Stimulated activated CD8-positive, alpha-beta memory T cell treated with anti-CD3 and anti-CD28 coated beads, Interleukin-15, amount 100 ng/mL, for 1 hour (primary cell): ENCODE measurements at places on chromosomes 1 and 21.

DNA sequence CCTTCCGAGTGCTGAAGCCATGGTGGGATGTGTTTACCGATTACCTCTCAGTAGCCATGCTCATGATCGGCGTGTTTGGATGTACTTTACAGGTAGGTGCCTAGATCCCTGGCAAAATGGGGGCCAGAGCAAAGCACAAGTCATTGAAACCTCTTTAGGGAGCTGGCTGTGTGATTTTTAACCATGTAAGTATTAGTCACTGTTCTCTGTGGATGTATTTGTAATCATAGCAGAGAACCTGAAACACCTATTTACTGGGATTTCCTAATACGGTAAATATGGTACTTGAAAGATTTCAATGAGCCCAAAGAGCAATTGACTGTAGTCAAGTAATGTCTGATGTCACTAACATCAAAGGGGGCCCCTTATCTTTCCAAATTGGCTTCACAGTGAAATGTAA, 53.6 kb downstream of the LRRC8C start:
- DNase-seq, result no peak

GRCh38 chr1:99659755-99660210, 13.9 kb downstream of the PALMD start:
- DNase-seq, result no peak

GRCh38 chr1:16053781-16054502, 10.4 kb downstream of the CLCNKB start:
- no peak for DNase-seq

- no peak for DNase-seq
Observed at GRCh38 chr1:101540161-101540560, 303.3 kb downstream of the S1PR1 start.

DNA sequence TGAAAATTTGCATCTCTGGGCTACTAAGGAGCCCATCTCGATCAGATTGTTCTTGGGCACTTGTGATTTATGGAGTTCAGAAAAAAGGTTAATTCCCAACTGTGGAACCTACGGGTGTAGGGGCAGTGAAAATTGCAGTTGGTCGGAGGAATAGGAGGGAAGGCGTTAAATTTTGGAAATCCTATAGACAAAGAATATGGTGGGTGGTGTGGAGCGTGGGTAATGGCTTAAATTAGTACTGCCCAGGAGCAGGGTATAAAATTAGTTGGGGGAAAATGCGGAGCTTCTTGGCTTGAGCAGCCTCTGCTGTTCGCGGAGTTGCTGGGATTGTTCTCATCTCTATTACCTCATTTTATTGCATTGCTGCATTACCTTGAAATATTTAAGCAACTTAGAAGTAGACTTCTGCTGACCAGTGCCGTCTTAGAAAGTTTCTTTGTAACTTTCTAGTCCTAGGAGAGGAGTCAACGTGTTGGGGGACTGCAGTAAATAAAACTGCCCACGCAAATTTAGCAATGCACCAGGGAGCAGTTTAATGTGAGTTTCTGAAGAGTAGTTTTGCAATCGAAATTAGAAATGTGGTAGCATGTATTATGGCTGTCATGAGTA, 514 bp downstream of the S1PR1 start:
- no peak for DNase-seq

GRCh38 chr1:215018555-215018954, 64.0 kb upstream of the KCNK2 start:
- no peak for DNase-seq

DNA sequence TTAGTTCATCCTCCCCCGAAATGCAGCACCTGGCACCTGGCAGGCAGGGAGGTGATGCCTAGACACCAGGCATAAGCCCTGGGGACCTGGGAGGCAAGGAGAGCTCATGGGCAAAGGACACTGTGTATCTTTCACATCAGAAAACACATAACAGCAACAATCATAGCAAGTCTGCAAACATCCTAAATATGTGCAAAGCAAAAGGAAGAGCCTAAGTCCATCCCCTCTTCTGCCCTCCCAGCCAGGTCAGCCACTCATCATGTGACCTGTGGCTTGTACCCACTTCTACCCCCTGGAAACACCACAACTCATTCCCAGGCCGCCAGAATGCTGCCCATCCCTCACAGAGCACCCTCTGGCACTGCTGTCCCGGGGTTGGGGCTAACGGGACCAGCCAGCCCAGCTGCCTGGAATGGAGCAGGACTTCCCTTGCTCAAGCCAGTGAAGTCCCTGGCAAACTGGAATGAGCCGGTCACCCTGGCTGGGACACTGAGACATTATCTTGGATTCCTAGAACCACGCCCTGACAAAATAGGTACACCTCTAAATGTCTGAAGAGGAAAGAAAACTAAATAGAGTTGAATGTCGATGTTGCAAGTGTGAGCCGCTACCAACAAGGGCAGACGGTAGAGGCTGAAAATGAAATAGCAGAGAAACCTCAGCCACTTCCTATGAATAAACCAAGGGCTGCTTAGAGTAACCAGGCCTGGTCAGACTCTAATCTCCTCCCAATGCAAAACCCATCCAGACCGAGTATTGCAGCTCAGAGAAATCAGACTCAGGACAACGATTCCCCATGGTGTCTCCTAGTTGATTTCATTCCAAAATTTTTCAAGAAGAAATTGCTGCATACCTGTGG, 29.4 kb downstream of the TMPRSS2 start:
- DNase-seq, result no peak

- no peak for DNase-seq
Observed at GRCh38 chr1:88488237-88488636, 195.8 kb upstream of the PKN2 start.

GRCh38 chr1:165226326-165226725, 130.2 kb downstream of the LMX1A start:
- no peak for DNase-seq

GRCh38 chr1:228005511-228006033, 1.2 kb upstream of the WNT3A start:
- DNase-seq, result no peak

DNA sequence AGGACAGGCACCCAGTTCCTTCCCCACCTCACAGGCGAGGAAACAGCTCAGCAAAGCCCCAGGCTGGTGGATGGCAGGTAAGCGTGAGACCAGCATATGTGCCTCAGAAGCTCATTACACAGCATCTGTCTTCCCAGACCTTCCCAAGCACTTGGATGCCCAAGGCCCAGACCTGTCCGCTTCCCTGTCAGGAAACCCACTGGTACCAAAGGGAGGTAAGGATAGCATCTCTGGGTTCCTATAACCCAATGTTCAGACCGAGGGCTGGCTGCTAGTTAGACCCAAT, 3.3 kb downstream of the POFUT2 start:
- DNase-seq, result no peak

GRCh38 chr21:45088116-45088515, 13.7 kb downstream of the ADARB1 start:
- no peak for DNase-seq

- DNase-seq, result no peak
Observed at GRCh38 chr1:158155673-158156072, 25.0 kb upstream of the CD1D start.

DNA sequence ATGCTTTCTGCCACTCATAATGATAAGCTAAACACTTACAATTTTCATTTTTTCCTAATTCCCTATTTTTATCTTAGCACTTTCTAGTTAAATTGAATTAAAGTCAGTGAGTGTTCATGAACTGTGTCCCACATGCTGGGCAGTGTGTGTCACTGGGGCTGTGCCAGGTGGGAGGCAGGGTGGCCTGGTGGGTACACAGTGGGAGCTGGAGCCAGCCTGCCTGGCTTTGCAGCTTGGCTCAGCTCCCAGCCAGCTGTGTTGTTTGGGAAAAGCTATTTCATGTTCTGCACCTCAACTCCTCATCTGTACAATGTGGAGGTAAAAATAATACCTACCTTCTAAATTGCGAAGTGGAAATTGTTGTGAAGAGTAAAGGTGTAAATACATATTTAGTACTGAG, 238.4 kb downstream of the PLA2G4A start:
- no peak for DNase-seq

- no peak for DNase-seq
Observed at GRCh38 chr1:54257876-54258275, 57.9 kb downstream of the MRPL37 start.

- no peak for DNase-seq
Observed at GRCh38 chr1:119080586-119080985, 59.9 kb downstream of the WARS2 start.

- no peak for DNase-seq
Observed at GRCh38 chr1:59367301-59368007, 70.6 kb downstream of the FGGY start.

DNA sequence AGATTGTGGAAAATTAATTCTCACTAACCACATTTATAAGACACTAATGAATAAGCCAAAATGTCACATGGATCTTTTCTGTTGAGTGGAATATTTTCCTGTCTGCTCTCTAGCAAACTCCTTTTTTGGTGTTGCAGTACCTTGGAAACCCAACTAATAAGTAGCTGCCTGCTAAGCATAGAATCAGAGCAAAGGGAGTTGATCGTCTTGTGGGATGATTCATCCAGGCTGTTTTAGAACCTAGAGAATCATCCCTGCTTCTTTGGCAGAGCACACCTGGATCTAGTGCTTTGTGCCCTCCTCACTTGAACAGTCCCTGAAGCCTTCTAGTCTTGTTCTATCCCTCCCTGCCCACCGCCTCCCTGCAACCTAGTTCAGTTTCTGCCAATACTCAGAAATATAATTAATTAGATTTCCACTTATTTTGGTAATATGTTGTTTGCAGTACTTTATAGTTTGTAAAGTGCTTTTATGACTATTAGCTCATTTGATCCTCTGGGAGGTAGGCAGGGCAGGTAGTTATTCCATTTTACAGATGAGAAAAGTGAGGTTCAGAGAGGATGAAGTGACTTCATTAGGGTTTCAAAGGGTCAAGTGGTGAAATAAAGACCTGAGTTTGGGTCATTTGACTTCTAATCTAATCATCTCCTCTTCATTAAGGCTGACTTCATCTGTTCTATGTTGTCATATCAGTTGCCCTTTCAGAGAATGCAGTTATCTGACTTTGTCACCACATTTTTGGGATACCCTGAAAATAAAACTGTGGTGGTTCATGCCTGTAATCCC, 2.5 kb downstream of the AGO4 start:
- DNase-seq, result no peak

- no peak for DNase-seq
Observed at GRCh38 chr1:15524021-15524282, at the start of gene CASP9. Gene CASP9, minus strand, starts transcription at chr1:15524215. Its CDS starts 15 bp downstream, at chr1:15524200.

DNA sequence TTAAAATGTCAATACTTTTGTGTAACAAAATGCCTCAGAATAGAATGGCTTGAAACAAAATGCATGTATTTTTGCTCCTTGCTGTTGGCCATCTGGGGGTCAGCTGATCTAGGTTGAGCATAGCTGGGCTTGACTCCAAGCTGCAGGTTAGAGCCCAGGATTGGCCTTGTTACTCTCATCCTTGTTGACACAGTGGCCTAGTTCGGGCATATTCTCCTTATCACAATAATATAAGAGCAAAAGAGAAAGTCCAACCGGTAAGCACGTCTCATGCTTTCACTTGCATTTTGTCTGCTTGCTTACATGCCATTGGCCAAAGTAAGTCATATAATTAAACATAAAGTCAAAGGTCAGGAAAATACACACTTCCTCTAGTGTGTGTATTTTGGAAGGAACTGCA, 456.2 kb downstream of the KCNT2 start:
- DNase-seq, result no peak

GRCh38 chr1:151055581-151055980, 3.8 kb downstream of the CDC42SE1 start:
- no peak for DNase-seq

DNA sequence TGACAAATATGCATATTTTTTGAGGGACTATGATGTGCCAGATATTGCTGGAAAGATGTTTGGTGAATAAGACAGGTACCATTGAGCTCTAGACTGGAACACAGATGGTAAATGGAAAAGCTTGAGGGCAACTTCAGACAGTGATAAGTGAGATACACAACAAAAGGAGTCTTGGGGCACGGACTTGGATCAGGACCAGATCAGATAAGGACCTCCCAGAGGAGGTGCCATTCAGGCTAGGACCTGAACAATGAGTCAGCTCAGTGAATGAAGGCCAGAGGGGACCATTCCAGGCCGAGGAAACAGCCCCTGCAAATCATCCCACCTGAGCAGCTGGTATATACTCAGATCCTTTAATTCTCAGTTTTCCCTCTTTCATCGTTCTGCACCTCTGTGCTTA, 1.8 kb upstream of the KCNJ15 start:
- no peak for DNase-seq

DNA sequence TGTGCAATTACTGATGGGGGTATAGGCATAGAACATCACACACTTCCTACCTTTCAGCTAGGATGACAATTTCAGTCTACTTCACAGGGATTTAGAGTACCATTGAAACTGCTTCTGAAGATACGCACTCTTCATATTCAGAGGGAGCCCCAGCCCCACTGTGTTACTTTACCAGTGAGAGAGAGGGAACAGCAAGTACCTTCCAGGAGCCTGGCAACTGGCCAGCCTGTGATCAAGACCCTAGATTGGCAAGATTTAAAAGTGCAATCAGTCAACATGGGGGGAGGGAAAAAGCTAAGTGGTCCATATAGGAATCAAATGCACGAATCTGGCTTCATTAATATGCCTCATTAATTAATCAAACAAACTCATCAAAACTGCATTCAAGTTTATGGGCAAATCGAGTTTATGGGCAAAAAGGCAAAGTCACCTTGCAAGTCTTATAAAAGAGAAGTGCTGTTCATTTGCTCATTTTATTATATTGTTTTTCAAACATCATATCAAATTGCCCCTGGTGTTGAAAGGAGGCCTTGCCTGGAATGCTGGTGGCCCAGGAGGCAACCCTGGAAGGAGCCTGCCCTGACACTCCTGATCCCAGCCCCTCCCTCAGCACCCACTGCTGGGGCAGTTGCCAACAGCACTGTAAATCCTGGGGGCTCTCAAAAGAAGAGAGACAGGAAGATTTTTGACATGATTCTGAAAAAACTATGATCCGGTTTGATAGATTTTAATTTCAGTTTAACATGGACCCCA, 184.9 kb upstream of the DPT start:
- DNase-seq, result no peak

DNA sequence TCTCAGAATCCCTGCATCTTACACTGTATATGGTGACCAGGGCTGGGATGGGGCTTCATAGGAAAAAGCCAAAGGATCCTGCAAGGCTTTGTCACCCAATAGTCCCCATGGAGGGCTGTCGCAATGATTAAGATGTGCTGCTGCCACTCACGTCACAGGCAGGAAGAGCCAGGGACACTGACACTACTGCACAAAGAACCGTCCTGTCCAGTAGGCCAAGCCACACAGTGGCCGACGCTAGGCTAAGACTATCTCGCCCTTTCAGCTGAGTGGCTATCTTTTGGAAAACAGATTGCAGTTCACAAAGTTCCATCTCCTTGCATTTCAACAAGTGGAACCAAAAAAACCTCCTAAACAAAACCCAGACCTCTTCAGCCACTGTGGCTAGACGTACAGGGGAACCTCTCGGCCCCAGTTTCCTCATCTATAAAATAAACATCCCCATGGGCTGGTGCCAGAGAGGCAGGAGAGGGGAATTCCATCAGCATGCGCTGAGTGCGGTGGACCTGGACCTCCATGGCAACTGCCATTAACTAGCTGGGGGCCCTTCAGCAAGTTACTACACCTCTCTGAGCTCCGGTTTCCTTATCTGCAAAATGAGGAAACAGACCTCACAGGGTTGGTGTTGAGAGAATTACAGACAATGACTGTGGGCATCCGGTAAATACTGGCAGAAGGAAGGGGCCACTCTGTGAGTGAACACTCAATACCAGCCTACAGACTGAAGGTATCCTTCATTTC, 8.7 kb downstream of the CAPZB start:
- no peak for DNase-seq

GRCh38 chr1:102107441-102107840, 110.7 kb upstream of the OLFM3 start:
- no peak for DNase-seq

- DNase-seq, result no peak
Observed at GRCh38 chr1:44832056-44832705, 10.9 kb downstream of the PTCH2 start.
